NCI-H2171 (cell line): ENCODE measurements at places on chromosomes 12 and 14.
A peak's percentile ranks its signal among the peaks of the same experiment; 100 is the strongest.

DNA sequence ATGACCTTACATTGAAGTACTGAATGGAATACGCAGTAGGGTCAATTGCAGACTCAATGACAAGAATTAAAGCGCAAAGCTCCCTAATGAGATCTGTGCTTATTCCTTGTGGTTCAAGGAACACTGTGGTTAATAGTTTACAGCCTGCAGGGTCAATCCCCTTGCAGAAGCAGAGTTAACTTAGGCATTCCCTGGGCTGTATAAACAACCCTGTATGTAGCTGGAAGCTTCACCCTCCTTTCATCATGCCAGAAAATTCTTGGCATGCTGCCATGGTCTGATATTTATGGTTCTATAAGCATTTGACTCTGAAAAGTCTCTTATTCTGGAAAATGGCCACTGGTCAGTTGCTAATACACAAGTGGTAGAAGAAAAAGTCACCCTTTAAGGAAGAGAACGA, 227.7 kb downstream of the NOVA1 start:
- DNase-seq: no peak

DNA sequence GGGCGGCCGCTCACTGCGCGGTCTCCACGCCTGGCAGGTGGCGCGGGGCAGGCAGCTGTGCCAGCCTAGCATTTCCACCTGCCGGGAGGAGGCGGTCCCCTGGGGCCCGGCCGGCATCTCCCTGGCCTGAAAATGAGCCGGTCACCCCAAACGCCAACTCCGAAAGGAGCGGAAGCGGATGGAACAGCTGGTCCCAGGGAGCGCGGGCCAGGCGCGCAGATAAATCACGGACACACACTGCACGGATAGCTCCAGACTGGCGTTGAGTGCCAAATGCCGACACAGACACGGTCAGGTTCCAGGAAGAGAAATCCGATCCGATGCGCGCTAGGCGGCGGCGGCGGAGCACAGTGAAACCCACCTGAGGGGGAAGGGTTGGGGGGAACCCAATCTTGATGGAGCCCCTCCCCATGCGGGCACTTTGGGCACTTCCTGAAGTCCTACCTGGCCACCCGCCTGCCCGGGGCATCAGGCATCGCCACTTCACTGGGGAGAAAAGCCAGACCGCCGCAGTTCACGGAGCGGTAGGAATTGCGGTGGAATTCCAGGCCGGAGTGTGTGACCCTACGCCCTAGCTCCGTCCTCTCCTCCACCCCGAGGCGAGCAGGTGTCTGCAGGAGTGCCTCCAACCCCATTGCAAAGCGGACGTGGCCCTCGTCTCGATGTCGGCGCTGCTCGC, 624 bp upstream of the PLEKHD1 start:
- DNase-seq: peak; percentile 39

DNA sequence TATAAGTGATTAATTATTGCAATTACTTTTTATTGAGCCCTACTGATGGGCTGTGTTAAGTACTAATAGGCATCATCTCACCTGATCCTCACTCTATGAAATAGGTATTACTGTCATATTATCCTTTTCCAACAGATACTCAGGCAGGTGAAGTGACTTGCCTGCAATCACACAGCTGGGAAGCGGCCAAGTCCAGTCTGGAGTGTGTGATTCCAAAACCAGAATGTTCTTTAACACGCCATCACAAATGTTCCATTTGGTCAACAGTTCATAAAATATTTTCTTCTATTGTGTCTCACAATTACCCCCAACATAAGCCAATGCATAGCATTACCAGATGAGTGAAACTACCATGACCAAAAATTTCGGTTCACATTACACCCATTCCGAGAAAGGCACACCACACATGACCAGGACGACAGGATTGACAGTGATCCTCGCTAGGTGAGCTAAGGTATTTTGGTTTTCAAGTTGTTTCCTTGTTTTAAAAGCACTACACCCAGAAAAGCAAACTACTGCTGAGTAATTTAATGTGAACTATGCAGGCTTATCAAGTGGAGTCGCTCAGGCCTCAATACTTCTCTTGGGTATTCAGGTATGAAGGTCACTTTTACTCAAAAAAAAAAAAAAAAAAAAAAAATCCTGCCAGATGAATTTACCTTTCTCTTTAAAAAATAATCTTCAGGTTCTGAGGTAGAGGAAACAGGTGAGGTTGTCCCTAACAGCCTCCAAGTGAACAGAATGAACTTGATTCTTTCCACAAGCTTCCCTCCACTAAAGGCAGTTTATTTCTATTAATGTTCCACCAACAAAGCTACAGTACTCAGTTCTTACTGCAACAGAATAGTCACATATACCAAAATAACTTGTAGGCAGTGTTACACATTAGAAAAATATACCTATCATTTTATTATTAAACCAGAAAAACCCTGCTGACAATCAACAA, 2.4 kb downstream of the VPS37B start:
- no peak for DNase-seq

DNA sequence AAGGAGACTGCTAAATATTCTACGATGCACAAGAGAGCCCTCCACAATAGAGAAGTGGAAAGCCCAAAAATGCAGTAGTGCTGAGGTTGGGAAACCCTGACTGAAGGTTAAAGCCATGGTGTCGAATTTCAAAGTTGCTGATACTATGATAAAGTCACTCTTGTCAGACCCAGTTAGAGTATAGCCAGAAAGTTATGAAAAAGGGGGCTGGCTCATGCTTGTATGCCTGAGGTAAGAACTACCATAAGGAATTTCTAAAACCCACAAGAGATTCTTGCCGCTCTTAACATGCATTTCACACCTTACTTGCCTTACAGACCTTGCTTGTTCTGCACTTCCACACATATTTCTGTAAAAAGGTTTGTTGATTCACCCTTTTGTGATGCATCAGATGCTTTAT, 184.6 kb downstream of the SLC6A15 start:
- no peak for DNase-seq

DNA sequence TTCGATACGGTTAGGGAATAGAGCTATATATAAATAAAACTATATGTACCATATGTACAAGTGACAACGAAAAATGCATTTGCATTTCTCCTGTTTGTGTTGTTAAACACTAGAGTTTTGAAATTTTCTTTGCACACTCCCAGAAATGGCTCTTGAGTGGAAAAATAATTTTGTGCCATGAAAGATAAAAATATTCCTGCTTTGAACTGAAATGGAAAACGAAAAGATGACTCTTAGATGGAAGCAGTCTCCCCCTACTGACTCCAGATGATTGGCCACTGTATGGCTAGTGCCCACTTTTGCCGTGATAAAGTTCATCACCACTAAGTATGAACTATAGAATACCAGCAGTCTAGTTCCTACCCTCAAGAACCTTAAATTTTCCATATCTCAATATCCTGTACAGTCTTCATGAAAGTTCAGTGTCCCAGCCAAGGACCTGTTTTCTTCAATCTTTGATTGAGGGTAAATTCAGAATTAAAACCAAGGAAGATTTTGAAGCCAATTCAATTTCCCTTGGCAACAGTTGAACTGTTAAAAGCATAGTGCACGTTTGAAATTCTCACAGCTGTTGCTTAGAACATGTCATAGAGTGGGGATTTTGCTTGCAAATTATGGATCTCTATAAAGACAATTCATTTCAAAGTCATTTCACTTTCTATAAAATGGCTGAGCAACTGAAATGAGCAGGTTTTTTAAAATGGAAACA, 1.6 kb upstream of the PPP2R5E start:
- no peak for DNase-seq

- DNase-seq: peak; percentile 14
These were observed 282.8 kb downstream of the PAWR start for GRCh38 chr12:79407671-79408622.

- peak; percentile 39 for DNase-seq
These were observed 230.5 kb downstream of the SLC25A21 start for GRCh38 chr14:36941783-36942521.

DNA sequence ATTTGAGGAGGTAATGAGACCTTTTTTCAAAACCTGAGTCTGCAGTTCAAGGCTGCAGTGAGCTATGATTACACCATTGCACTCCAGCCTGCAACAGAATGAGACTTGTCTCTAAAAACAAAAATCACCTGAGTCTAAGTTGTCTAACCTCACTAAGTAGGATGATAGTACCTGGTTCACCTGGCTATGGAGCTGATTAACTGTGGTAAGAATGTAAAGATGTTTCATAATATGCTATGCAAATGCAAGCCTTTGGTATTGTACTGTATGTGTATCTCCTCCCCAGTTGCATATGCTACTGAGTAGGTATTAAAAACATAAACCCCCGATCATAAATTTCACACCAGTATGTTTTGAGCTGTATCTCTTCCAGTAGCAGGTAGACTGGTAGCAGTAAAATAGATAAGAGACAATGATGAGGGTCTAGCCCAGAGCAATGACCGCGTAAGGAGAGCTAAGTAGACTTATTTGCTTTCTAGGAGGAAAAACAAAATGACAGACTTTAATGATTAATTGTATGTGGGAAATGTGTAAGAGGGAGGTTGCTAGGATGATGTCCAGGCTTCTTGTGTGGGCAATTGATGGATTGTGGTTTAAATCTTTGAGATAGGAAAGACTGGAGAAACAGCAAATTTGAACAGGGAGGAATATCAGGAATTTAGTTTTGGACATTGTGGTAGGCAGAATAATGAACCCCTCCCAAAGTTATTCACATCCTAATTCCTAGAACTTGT, 41.6 kb upstream of the EGLN3 start:
- no peak for DNase-seq

GRCh38 chr14:60114881-60115280, 23.2 kb downstream of the PCNX4 start:
- DNase-seq: no peak

- no peak for DNase-seq
These were observed 11.4 kb downstream of the MMP14 start for GRCh38 chr14:22847661-22848341.

DNA sequence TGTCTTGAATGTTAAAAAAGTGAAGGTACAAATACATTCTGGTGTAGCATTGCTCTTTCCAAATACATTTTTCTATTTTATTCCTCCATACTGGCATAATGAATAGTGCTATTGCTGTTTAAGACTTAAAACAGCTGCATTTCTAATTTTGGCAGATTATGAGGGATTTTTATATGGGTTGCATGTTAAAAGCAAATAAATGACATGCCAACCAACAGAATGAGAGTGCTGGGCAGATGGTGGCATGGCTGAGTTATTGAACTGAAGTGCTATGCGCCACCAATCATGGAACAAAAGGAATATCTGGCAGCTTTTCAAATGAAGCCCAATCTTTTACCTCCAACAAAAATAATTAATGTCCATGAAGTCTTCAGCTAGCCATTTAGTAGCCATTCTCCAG, 215.0 kb downstream of the PRKD1 start:
- DNase-seq: no peak

DNA sequence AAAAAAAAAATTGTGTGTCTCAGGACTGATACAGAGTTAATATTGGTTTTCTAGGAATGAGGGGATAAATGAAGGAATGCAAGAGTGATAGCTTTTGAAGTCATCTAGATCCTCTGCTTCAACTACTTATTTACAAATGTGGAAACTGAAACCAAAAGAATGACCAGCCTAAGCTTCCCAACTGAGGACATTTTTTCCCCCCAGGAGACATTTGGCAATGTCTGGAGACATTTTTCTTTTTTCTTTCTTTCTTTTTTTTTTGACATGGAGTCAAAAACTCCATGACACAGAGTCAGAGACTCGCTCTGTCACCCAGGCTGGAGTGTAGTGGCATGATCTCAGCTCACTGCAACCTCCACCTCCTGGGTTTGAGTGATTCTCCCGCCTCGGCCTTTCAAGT, 15.3 kb downstream of the DLK1 start:
- no peak for DNase-seq

- DNase-seq: no peak
These were observed 16.2 kb downstream of the MVK start for GRCh38 chr12:109589691-109590245.

- DNase-seq: no peak
These were observed 170.2 kb upstream of the PZP start for GRCh38 chr12:9378430-9378835.

- DNase-seq: no peak
These were observed 51.7 kb downstream of the TSHR start for GRCh38 chr14:81007131-81007530.

- no peak for DNase-seq
These were observed 105.4 kb downstream of the PAPLN start for GRCh38 chr14:73342670-73343069.

- no peak for DNase-seq
These were observed 174.2 kb upstream of the SLC38A2 start for GRCh38 chr12:46546634-46547273.

- no peak for DNase-seq
These were observed 80.2 kb downstream of the FZD10 start for GRCh38 chr12:130242506-130242905.

- no peak for DNase-seq
These were observed 86.6 kb upstream of the SLC24A4 start for GRCh38 chr14:92236243-92236900.

DNA sequence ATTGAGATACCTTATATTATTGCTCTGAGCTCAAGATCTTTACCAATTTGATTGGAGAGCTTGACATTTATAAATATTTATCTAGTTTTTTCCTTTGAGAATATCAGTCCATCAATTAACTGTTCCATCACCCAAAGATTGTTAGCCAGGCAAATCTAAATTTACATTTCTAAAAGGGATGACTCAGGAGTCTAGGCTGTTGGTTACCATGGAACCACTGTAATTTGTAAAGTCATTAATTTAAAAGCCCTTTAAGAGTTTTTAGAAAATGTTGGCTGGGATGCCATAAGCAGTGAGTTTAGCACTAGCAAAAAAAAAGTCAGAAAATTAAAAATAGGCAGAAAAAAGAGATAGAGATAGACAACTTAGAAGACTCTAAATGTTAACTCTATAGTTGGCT, 19.5 kb upstream of the SERPINA1 start:
- DNase-seq: no peak

DNA sequence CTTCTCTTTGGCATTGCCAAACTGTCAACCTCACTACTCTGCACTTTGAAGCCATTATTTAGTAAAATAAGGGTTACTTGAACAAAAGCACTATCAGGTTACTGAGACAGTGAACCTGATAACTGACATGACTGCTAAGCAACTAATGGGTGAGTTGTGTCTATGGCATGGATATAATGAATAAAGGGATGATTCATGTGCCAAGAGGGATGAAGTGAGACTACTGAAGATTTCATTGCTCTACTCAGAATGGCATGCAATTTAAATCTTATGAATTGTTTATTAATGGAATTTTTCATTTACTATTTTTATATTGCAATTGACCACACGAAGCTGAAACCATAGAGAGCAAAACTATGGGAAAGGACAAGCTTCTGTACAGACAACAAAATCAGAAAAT, 74.4 kb downstream of the CEP128 start:
- no peak for DNase-seq

DNA sequence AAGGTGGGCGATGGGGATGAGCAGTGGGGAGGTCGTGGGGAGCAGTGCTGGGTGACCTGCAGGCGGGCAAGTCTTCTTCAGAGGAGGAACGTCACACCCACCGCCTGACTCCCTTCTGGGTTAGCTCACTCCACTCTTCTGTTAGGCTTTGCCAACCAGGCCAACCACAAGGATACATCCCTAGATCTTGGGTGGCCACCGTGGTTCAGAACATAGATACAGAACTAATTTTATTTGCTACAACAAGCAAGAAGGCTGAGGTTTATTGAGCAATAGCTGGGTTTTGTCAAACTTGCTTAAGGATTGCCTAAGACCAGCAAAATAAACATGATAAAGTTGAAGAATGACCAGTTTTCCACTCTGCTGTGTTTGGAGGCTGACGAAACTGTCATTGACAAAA, 109.4 kb downstream of the DACT1 start:
- DNase-seq: no peak
